Substantia nigra (tissue), 51 donors: ENCODE measurements at places on chromosomes 16 and 17.

DNA sequence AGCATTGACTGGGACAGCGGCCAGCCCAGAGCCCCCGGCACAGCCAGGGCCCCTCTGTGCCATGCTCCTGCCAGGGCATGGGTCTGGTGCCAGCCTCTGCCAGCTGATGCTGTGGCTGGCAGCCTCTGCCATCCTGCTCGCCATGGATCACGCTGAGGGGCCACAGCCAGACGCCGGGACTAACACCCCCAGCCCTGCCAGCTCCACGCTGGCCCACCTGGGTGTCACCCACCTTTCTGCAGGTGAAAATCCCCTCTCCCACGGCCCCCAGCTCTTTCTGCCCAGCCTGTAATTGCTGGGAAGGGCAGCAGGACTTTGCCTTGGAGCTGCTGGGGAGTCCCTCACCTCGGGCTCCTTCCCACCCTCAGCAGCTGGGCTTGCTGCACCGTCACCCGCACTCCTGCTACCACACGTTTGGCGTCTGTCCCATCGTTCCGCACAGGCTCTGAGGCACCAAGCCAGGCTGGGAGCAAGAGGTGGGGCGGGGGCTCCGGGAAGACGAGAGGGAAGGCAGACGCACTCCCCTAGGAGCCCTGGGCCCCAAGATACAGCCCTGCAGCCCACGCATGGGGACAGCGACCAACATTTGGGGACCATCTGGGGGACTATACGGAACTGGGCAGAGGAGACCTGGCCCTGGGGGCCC lies 42.0 kb upstream of the ACSF3 start:
- no peak for DNase-seq

- DNase-seq = peak; percentile 34
Measured at GRCh38 chr16:56303066-56303715, 111.9 kb downstream of the GNAO1 start.

DNA sequence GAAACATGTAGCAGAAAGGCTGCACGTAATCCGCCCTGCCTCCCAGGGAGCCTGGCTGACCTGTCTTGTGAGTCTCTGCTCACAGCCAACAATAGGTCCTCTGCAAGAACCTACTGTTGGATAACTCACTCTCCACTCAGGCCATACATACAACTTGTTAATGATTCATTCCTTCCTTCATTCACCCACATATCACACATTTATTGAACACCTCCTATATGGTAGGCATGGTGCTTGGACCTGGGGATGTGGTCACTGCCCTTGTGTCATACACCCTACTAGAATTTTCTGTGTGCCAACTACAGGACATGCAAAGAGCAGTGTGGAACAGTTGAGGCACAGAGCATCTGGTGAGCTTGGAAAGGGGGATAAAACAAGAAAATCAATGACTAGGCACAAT lies 28.1 kb upstream of the HNF1B start:
- no peak for DNase-seq

DNA sequence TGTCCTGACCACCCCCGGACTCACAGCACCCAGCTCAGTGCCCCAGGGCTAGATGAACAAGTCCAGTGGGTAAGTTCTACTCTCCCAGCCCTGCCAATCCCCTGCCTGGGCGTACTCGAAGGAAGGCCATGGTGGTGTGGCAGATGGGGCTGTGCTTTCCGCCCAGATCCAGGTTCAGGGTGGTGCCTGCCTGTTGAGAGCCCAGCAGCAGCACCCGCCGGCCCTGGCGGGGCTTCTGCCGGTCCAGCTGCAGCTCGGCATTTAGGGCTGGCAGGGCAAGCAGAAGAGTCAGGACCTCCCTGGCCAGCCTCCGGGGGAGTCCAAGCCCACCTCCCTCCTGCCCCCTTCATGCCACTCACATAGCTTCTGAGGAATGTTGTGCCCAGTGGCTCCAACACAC lies 9.6 kb downstream of the ITGA2B start:
- DNase-seq = no peak

DNA sequence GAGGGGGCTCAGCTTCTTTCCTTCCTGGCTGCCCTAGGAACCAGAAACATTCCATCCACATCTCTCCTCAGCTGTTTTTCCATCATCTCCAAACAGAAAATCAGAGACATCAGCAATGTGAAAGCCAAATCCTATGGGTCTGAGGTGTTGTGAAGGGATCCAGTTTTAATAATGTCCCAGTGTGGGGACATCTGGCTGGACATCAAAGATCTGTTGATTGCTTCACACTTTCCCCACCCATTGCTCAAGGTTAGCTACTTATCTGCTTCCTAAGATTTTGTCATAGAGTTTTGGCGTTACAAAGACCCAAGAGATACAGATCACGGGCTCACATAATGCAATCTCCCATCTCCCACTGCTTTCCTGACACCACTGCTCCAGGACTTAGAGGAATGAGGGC lies 47.8 kb upstream of the AXIN2 start:
- no peak for DNase-seq

- no peak for DNase-seq
Measured at GRCh38 chr17:4959261-4959965, 8.2 kb downstream of the SPAG7 start.

DNA sequence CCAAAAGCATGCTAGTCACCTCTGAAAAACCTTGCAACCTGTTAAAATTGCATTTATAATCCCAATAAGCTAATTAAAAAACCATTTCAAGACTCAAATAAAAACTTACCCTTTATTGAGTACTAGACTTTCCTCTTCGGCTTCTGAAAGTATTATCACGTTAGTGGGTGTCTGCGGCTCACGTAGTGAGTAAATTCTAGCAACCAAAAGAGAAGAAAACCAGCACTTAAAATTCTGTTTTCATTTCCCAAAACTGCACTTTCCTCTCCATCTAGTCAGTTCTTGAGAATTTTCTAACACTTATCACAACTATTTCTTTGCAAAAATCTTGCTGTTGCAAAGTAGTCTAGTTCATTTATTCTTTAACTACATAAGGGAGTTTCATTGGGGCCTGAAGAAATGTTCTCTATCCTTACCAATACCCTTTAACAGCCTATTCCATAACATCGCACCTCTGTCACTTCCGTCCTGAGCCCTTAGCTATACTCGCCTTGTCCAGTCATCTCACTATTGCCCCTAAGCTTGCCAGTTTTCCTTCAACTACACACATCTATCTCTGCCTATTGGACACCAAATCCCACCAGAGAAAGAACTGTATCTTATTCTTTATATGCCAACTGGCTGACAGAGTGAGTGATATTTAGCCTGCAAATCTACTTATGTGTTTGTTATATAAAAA lies 8.7 kb downstream of the NUP88 start:
- DNase-seq = no peak
